ENCODE measurements at places on chromosomes 7 and 10.

- no peak for DNase-seq
Measured at GRCh38 chr10:61937631-61938351, 36.3 kb downstream of the ARID5B start.

DNA sequence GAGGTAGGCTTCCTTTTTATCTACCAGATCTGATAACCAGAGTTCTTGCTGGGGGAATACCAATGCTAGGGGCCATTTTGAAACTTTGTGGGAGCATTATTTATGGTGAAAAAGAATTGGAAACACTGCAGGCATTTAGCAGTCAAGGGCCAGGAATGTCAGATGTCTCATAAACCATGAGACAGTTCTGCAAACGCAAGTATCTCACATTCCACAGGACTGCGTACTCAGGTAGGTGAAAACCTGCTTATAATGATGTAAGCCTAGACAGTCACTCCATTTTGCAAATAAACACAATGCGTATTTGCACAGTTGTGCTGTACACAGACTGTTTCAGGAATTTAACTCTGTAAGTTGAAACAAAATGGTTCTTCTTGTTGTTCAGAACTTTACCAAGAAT, 33.9 kb downstream of the ECHDC3 start:
- no peak for DNase-seq

DNA sequence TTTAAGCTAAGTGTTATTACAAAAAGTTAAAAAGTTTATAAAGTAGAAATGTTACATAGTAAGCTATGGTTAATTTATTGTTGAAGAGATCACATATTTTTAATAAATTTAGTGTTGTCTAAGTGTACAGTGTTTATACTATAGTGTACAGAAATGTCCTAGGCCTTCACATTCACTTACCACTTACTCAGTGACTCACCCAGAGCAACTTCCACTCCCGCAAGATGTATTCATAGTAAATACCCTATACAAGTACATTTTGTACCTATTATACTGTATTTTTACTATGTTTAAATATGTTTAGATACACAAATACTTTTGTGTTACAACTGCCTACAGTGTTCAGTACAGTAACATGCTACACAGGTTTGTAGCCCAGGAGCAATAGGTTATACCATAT, 69.2 kb downstream of the DNAJC1 start:
- no peak for DNase-seq

GRCh38 chr7:44348300-44348699, 22.9 kb upstream of the CAMK2B start:
- no peak for DNase-seq

GRCh38 chr10:20256969-20257368, 440.7 kb downstream of the PLXDC2 start:
- no peak for DNase-seq

DNA sequence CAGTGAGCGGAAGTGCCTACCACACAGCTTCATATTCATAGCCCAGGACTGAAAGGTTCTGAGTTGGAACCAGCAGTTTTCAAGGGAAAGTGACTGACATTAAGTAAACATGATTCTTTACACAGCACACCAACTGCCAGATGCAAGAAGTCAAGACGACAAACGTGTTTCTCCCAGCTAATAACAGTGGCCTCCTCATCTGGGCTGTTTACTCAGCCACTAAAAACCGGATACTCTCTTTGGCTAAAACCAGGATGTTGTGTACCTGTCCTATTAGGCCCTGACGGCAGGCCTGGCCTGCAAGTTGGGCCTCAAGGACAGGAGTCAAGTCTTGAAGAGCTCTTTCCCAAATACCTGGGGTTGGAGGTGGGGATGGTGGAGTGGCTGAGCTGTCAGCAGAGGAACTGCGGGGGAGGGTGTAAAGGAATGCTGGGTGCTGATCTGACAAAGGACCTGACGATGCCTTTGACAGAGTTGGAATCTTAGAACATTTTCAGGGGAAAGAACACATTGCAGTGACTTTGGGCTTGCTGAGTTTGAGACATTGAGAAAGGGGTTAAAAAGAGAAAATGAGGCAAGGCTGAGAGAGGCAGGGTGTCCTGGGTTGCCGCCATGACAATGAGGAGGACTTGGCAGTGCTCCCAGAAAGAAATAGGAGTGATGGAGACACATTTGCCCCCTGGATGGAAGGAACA, 57.7 kb downstream of the STEAP1B start:
- no peak for DNase-seq

DNA sequence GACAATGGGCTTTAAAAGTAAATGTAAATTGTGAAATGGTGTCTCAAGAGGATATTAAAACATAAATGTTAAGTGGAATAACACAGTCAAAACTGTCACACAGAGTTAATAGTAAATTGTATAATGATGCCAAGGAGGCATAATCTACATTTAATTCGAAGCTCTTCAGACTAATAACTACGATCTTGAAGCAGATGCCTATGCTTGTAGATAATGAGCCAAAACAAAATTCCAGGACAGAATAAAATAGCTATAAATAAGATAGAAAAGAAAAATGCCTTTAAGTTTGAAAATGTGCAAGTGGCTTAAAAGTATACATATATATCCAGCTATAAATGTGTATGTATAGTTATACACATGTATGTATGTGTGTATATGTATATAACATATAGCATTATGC, 17.5 kb downstream of the TWIST1 start:
- no peak for DNase-seq

DNA sequence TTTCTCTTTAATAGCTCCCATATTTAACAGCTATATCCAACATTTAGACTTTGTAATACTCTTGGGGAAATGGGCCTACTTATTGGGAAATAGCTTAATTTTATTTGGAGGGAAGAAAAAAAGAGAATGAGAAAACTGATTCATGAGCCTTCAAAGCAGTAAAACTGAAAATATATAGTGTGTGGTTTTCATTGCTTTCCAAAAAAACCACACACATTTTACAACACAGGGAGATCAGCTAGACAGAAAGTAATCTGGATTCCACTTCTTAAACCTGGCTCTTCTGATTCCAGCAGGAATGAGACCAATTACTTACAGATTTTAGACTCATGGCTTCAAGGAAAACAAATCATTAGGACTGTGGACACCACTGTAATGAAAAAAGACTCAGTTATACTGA, 48.7 kb downstream of the CH25H start:
- no peak for DNase-seq
